ENCODE measurements at places on chromosomes 13 and 19.

DNA sequence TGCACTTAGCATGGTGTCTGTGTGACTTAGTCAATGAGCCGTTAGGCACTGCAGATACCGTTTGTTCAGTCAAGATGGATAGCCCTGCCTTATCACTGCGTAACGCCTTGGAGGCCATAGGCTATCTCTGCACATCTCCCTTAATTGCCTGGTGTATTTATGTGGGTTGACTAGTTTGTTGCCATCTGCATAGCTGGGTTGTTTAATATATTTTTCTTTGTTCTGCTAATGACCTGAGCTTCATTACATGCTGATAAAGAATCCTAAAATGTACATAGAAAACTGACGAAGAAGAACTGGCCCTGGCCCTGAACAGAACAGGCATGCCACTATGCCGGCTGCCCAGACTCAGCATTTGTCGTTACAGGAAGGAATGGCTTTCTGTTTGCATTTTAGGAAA lies 297.8 kb downstream of the SHISA2 start:
- no peak for DNase-seq

GRCh38 chr13:75812751-75813181 lies 176.6 kb downstream of the LMO7 start:
- no peak for DNase-seq

DNA sequence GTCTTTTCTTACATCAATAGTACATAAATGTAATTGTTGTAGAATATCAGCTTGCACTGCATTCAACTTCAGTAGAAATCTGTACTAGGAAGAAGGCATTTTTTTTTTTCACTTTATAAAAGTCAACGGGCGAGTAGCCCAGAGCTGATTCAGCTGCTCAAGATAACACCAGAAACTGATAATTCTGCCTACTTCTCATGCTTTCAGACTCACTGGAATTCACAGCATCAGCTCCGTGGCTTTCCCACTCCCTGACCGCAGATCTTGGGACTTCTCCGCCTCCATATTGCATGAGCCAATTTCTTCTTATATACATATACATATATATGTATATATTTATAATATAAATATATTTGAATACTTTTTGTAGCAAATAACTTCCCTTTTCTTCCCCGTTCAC lies 263.1 kb upstream of the RXFP2 start:
- no peak for DNase-seq

- DNase-seq: no peak
Observed at GRCh38 chr13:74024856-74025255, 109.3 kb downstream of the KLF12 start.

DNA sequence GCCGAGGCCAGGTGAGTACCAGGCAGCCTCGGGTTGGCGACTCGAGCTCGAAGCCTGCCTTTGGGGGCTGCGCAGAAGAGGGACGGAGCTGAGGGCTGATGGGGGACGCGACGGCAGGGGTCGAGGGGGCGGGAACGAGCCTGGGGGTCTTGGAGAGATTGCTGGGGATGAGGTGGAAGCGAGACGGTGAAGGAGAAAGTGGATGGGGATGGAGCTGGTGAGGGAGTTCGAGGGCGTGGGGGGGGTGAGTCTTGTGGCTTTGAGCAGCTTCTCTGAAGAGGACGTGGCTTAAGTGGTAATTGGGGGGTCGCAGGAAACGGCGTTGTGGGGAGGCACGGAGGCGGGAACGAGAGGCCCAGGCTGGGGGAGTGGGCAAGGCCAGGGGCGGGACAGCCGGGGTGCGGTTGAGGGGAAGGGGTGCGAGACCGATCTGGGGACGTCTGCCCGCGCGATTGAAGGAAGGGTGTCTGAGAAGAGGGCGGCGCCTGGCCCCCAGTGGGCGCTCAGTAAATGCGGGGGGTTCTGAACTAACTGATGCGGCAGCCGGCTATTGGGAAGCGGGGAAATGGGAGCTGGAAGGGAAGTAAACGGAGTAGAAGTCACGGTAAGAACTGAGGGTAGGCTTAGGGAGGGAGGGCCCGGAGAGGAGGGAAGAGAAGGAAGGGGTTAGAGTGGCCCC lies 426 bp downstream of the MYO9B start:
- DNase-seq: peak; percentile 47

- no peak for DNase-seq
Observed at GRCh38 chr13:21569686-21570085, 34.3 kb downstream of the MICU2 start.

DNA sequence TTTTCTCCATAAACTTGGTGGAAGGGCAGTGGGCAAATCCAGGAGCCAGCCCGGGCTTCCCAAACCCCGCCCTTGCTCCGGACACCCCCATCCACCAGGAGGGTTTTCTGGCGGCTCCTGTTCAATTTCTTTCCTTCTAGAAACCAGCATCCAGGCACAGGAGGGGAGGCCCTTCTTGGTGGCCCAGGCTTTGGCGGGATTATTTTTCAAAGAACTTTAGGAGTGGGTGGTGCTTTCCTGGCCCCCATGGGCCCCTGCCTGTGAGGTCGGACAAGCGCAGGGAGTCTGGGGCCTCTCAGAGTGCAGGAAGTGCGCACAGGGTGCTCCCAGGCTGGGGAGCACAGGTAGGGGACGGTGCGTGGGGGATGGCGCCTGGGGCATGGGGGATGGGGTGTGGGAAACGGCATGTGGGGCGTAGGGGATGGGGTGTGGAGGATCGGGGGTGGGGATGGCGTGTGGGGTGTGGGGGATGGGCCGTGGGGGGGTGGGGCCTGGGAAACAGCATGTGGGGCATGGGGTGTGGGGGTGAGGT lies 396 bp downstream of the F7 start:
- no peak for DNase-seq

GRCh38 chr13:25180775-25181537 lies 8.9 kb upstream of the AMER2 start:
- DNase-seq: no peak

DNA sequence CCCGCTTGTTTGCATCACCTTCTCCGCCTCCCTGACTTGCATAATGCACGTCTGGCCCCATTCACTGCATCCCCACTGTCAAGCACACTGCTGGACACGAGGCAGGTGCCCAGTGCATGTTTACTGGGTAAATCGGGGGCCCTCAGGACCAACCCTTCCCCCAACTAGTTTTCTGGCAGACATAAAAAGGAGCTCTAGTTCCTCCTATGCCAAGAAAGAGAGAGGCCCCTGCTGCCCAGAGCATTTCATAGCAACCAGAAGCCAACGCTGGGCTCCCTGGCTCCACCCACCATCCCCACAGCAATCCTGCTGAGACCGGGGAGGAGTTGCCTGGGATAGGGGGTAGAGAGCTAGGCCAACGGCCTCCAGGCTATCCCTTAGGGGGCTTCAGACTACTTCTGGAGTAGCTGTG lies 23.2 kb downstream of the ANKRD27 start:
- no peak for DNase-seq

DNA sequence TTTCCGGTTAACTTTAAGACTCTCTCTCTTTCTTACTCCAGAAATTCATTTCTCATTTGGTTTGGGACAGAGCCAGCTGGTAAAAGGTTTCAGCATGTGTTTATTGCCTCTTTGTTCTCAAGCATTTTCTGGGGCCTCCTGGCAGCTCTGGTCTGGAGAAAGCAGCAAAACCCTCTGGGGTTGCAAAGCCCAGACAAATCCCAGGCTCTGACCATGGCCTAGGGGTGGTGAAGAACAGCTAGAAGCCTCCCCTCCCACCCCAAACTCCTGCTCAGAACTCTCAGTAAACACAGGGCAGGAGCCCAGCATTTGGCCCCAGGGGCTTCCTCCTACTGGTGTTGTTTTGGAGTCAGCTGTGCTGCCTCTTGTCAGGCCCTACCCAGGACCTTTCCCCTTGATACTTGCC lies 124.2 kb upstream of the SERP2 start:
- no peak for DNase-seq

DNA sequence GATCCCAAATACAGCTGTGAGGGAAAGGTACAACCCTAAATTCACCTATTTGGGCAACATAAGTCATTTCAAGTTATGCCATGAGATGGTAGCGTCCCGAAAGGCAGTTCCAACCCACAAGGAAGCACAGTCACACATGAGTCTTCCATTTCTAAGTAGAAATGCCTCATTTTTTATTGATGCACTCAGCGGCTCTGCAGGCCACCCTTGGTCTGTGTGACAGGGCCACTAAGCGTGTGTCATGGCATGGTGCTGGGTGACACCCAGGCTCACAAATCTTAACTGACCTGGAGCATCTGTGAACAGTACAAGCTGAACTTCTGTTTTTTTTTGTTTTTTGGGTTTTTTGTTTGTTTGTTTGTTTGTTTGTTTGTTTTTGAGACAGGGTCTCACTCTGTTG lies 15.1 kb downstream of the RAB20 start:
- DNase-seq: no peak

DNA sequence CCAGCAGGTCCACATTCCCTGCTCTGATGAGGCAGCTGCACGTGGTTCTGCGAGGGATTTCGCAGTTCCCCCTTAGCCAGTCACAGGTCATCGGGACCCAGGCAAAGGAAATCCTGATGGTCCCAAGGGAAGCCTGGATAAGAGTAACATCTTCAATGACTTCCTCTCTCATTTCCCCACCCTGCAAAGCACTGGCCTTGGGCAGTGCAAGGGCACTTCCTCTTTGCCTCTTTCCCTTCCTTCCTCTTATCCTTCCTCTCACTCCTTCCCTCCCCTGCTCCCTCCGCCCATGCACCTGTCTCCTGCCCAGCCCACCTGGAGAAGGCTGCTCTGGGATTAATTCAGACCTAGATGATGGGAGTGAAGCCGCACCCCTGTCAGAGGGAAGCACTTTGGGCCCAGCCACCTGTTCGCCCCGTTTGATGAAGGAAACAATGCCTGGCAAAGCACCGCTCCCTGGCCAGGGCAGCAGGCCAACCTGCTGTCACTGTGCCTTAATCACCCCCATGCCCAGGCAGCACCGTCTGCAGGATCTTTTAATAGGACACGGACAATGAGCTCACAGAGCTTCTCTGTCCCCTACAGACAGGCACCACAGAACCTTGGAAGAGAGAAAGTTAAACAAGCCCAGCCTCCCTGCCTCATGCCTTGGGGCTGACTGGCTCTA lies 113.5 kb upstream of the PABPC3 start:
- no peak for DNase-seq

DNA sequence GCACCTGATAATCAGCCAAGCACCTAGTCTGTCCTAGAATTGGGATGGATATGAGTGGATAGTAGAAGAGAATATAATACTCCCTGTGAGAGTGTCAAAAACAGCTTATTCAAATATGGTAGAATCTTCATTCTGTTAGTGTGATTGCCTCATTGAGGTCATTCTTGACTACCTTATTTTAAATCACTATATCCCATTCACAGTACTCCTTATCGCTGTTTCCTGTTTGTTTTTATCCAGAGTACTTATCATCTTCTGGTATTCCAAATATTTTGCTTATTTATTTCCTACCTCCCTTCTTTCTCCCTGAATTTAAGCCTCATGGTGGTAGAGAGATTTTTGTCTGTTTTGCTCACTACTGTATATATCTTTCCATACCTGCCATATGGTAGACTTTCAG lies 9.9 kb downstream of the NDFIP2 start:
- DNase-seq: no peak

DNA sequence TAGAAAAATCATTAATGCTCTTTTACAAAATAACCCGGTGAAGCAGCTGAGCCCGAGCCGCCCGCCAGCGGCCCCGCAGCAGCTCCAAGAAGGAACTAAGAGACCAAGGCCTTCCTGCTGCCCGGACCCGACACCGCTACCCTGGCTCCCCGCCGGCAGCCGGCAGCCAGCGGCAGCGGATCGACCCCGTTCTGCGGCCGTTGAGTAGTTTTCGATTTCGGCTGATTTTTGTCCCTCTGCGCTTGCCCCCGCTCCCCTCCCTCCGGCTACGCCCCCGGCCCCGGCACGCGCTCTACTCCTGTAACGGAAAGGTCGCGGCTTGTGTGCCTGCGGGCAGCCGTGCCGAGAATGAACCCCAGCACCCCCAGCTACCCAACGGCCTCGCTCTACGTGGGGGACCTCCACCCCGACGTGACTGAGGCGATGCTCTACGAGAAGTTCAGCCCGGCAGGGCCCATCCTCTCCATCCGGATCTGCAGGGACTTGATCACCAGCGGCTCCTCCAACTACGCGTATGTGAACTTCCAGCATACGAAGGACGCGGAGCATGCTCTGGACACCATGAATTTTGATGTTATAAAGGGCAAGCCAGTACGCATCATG lies at the start of gene PABPC3:
TSS of gene PABPC3 (plus strand) at position 286 of the 603 bp plus-strand sequence. CDS start at position 349, 63 bp downstream.
- DNase-seq: no peak

- no peak for DNase-seq
Observed at GRCh38 chr13:40464337-40465014, 202.0 kb downstream of the FOXO1 start.

All from activated naive CD4-positive, alpha-beta T cell treated with anti-CD3 and anti-CD28 coated beads, Interleukin-2, amount 50 U/mL, for 16 hours (primary cell).